ENCODE measurements at places on chromosomes 5 and 9.
A peak's percentile ranks its signal among the peaks of the same experiment; 100 is the strongest.

DNA sequence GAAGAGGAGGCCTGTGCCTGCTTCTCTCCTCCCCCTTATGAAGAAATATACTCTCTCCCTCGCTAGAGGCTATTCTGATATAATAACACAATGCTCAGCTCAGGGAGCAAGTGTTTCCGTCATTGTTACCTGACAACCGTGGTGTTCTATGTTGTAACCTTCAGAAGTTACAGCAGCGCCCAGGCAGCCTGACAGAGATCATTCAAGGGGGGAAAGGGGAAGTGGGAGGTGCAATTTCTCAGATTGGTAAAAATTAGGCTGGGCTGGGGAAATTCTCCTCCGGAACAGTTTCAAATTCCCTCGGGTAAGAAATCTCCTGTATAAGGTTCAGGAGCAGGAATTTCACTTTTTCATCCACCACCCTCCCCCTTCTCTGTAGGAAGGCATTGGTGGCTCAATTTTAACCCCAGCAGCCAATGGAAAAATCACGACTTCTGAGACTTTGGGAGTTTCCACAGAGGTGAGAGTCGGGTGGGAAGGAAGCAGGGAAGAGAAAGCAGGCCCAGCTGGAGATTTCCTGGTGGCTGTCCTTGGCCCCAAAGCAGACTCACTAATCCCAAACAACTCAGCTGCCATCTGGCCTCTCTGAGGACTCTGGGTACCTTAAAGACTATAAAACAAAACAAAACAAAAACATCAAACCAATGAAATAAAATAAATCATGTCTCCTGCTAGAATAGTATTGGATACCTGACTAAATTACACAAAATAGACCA is 1.3 kb downstream of the TMEM174 start:
- DNase-seq = no peak

DNA sequence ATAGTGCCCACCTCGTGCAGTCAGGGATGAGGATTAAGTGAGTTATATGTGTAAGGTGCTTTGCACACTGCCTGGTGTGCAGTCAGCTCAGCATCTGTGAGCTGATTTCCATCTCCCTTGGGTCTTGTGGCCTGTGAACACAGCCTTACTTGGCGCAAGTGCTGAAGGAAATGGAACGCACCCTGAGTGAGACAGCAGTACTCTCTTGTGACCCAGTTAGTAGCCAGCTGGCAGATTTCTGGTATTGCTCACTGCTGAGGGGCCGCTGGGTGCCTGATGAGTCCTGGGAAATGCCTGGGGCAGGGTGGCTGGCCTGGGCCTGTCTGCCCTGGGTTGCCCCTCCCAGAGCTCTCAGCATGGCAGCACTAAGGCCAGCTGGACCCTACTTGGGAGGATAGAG is 90.9 kb upstream of the BOD1 start:
- DNase-seq = peak; percentile 72

DNA sequence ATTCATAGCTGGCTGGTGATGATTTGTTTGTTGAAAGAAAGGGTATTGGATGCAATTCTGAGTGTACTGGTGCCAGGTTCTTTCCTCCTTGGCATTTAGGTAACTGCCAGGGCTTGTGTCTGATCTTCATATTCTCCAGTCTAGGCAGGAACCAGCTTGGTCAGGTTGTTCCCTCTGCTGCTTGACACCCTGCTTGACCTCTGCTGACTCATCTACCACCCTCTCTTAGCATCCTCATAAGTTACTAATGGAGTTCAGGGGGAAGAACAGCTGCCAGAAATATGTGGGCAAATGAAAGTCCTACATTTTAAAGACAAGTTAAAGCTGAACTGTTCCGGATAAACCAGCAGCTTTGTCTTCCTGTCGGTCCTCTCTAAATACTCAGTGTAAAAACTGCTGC is 116.1 kb upstream of the TNC start:
- DNase-seq = peak; percentile 81

GRCh38 chr5:177454397-177455035 is 7.9 kb downstream of the PRR7 start:
- peak; percentile 87 for DNase-seq

- DNase-seq = no peak
These were observed 73.9 kb downstream of the ALDH7A1 start for GRCh38 chr5:126521130-126521529.

DNA sequence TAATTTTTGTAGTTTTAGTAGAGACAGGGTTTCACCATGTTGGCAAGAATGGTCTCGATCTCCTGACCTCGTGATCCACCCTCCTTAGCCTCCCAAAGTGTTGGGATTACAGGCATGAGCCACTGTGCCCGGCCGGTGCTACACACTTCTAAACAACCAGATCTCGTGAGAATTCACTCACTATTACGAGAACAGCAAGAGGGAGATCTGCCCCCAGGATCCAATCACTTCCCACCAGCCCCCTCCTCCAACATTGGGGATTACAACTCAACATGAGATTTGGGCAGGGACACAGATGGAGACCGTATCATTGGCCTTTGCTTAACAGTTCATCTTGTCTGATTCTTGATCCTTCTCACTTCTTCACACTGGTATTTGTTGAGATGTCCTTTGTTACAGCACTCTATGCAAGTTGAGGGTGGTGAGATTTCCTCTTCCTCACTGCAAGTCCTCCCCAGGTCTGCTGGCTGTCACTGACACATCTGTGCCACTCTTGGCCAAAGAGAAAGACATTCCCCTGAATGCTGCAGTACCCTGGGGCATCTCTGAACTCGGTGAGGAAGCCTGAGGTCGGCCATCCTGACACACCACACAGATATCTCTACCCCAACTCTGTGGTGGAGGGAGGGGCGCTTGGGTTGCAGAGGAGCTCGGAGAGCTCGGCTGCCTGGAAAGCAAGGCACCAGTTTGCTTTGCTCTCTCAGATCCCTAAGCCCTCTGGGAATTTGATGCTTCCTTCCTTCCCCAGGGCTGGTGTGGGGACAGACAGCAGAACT is 4.2 kb upstream of the SUB1 start:
- DNase-seq = no peak

DNA sequence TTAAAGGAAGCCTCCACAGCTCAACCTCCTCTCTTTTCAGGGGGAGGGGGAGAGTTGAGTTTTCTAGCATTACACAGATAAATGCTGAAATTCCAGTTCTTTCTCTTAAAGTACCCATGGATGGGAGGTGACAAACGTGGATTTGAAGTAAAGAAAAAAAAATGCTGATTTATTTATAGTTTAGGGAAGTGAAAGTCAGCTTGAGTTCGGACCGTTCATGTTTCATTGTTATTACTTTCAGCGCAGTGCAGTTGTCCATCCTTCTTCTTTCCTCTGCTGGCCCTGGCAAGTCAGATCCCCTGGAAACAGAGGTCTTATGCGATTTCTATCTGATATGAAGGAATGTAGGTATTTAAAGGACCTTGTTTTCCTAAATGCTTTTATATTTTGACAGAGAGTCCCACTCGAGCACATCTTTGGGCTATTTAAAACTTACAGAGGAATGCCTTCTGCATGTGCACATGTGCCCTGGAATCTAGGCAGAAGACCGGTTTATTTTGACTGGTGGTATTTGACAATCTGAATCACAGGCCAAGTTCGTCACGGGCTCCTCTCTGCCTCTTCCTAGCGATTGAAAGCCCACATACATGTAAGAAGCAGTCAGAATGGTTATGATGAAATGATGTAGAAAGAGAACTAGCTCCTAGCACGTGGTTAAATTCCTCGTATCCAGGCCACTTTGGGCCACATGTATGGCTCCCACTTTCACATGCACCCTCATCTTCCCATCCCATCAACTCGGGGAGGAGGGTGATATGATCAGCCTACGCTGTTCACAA is 385.2 kb upstream of the KLF4 start:
- DNase-seq = no peak

Data from choroid plexus epithelial cell (primary cell).